Activated naive CD8-positive, alpha-beta T cell treated with anti-CD3 and anti-CD28 coated beads, Interleukin-2, amount 10 ng/mL, durations not matched to agents 7 days and 5 days (primary cell): ENCODE measurements at places on chromosomes 11 and 22. TPM values are rescaled to one million over a fixed set of nuclear protein-coding genes. Genes with fewer than 3 reads are reported as not detected.

GGT5 gene
- 0.11 TPM for total RNA-seq

DNA sequence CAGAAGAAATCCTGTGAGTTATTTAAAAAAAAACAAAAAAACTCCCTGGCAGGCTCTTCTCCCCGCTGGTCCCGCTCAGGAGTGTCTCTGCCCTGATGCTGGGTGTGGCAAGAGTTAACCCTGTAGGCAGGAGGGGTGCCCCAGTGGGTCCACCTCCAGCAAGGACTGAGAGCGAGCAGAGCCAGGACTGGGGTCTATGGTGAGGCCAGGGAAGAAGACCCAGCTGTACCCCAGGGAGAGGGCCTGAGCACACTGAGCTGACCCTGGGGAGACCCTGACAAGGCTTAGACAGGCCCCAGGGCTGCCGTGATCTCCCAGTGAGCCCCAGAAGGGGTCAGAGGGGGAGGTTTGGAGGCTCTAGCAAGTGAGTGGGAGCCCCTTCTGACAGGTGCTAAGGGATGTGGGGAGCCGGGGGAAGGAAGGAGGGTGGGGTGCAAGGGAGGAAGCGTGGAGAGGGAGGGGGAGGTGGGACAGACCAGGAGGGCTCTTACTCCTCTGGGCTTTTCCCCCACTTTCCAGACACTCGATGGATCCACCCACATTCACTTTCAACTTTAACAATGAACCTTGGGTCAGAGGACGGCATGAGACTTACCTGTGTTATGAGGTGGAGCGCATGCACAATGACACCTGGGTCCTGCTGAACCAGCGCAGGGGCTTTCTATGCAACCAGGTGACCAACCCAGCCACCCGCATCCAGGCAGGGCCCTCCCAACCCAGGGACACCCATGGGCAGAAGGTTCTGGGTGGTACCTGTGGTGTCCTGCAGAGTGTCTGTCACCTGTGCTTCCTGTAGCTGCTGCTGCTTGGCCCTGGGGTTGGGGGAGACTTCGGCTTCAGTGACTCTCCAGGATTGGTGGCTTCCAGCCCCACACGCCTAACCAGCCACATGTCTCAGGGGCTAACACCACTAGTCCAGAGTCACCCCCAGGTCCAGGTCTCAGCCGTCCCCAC lies 6.4 kb downstream of the APOBEC3G start:
- no peak for DNase-seq

CHST1 gene
- not detected for total RNA-seq

- no peak for DNase-seq
Observed at GRCh38 chr22:35376728-35377472, 4.0 kb upstream of the HMOX1 start.

- DNase-seq = no peak
Observed at GRCh38 chr11:134780486-134781147, 368.6 kb upstream of the B3GAT1 start.

DNA sequence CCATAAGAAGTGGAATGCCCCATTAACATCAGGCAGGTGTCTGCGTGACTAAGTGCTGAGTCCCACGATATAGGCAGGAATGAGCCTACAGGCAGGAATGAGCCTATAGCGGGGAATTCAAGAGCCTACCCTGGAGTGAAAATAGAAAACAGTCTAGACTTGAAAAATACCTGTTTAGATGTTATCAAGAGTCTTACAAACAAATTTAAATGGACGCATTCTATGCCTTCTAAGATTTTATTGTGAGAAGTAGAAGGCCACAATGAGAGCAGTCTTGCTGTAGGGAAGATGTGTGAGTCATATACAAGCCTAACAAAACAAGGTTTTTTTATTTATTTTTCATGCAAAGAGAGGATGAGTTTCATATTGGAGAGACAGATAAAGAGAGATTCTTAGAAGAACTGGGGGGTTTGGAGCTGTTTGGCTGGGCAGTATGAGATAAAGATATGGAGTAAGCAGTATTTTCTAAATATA lies 200.8 kb upstream of the ZC3H12C start:
- DNase-seq = no peak

DNA sequence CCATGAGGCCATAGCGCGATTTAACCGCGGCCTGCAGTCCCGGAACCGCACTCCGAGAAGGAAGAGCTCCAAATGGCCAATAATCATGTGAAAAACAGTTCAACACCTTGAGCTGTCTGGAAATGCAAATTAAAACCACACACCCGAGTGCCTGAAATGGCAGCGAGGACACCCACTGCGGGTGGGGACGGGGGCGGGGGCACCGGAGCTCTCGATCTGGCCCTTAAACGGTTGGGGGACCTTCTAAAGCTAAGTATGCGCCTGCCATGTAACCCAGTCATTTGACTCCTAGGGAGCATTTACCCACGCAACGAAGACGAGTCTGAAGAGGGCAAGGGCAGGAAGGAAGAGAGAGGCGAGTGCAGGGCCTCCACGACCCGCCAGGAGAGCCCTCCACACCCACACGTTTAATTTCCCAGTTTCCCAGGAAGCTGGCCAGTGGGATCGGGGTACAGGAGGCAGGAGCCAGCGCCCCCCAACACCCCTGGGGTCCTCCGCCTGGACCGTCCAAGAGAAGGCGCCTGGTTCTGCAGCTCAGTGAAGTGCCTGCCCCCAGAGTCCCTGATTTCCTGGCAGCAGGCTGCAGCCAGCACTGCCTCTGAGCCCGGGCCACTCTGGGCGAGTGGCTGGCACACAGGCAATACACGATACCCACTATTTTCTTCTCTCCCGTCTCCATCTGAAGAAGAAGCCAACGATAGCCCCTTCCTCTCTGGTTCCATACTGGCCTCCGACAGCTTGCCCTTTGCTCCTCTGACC lies 1.7 kb downstream of the TTLL8 start:
- no peak for DNase-seq

DNA sequence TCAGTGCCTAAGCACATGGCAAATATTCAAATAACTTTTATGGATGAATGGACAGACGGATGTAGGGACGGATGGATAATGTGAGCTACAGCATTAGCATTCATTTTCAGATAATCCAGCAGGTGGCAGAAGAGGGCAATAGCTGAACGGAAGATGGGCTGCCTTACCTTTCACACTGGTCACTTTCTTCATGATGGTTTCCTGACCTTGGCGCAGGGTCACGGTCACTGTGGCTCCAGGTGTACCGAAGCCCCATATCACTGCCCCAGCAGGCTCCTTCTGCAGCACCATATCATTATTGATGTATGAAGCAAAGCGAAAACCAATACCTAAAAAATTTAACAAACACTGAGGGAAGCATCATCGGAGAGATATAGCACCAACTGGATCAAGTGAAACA lies 4.3 kb downstream of the SIAE start:
- no peak for DNase-seq

DNA sequence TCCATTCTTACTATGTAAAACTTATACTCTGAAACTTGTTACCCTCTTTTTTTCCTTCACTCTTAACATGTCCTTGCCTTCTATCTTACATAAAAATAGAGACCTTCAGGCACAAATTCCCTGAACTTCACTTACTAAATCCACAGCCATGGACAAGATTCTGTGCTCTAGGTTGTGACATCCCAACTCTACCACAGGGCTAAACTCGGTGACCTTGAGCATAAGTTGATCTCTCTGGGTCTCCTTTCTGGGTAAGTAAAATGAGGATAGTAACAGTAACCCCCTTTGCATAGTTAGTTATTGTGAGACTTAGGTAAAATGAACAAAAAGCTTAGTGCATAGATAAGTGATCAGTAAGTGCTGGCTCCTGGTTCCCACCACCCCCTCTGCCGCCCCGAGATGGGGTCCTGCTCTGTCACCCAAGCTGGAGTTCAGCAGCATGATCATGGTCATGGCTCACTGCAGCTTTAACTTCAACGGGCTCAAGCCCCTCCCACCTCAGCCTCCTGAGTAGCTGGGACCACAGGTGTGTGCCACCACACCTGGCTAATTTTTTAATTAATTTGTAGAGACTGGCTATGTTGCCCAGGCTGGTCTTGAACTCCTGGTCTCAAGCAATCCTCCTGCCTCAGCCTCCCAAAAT lies 20.1 kb downstream of the C11orf58 start:
- no peak for DNase-seq

TUBA8 gene
- total RNA-seq = 3.7 TPM

CECR2 gene
- total RNA-seq = 0.06 TPM

DNA sequence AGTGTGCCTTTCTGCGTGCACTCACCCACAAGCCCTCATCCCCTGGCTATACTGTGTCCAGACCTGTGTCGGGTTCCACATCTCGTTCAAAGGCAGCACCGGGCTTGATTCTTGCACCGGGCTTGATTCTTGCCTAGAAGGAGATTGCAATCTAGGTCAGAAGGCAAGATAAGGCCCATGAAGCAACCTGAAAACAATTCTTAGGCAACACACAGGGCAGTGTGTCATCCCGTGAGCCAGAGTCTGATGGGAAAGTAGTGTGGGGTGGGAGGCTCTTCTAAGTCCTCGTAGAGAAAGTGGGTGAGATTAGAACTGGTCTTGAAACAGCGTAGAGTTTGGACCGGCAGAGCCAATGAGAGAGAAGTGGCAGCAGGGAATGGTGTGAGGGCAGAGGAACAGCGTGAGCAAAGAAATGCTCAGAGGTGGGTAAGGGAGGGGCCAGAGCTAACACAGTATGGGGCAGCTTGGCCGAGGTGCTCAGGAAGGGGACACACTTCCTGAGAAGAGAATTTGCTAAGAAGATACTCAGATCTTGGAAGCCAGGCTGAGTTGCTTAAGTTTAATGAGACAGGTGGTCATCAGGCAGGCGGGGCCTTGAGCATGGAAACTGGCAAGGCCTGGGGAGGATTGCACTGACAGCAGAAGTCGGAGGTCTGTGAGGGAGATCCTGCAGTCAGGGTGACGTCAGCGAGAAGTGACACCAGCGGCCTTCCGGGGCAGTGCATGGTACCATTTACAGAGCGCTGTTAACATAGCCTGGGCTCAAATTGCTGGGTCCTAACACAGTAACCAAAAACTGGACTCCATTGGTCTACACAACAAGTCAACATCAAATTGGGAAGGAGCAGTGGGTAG lies 40.7 kb upstream of the DKK3 start:
- DNase-seq = no peak

- DNase-seq = no peak
Observed at GRCh38 chr22:41690476-41690875, 1.8 kb upstream of the SNU13 start.

DNA sequence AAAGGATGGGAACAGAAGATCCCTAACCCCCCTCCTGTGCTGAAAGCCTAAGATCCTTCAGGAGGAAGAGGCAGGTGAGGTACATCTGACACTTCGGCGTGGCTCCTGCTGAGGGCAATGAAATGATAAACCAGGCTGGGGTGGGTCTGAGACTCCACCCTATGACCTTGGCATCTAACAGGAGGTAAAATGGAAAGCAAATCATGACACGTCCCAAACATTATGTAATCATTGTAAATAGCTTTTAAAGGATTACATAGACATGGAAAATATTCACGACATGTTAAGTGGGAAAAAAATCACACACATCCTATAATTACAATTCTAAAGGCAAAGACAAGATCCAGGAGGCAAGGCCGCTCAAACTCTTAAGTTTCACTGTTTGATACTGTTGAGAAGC lies 70.5 kb downstream of the LINC01488 start:
- no peak for DNase-seq

DNA sequence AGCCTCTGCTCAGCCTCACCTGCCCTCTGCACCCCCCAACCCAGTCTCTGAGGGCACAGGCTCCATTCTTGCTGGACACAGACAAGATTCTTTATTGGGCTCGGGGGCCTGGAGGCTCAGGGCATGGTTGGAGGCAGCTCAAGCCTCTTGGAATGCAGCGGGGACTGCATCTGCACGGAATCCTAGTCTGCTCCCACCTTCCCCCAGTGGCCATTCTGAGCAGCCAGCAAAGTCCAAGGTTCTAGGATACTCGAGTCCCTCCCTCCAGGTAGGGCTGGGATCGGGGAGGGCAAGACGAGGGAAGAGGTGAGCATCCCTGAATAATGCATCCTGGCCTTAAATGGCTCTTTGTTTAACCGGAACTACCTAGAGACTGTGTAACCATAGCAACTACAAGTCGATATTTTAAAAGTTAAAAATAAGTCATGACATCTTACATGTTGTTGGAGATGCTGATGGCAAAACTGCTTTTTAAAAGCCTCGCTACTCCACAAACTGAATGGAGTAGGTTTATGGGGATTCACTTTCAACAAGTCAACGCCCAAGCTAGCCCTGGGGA lies 10.7 kb upstream of the IGSF22 start:
- no peak for DNase-seq

SLC17A6 gene
- not detected for total RNA-seq

- no peak for DNase-seq
Observed at GRCh38 chr11:68527585-68527984, 67.0 kb downstream of the PPP6R3 start.

DNA sequence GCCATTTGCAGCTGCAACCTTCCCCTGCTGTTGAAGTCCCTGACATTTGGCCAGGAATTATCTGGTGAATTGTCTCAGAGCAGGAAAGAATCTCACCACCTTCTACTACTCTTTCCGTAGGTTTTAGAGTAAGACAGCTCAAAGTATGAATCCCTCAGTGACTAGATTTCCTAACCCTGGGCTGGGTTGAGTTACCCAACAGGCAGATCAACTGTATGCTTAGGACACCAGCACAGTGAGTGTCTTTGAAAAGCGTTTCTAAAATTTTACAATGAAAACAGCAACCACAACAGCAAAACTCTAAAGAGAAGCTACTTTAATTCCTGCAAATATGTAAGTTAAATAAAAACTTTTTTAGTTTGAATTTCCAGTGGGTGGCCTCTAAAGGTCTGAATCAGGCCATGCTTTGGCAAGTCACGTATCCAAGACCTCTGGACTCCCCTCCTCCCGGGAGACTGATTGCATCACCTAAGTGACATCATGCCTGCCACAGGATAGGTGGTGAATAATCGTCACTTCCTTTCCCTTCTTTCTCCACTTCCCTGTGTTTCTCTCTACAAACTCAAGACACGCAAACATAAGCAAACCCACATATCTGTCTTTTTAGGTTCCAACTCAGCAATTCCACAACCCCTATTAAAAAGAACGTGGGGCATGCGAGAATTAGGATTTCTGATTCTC lies 7.8 kb downstream of the OR8B12 start:
- DNase-seq = no peak

- no peak for DNase-seq
Observed at GRCh38 chr22:28674121-28674563, 5.5 kb downstream of the TTC28 start.

DNA sequence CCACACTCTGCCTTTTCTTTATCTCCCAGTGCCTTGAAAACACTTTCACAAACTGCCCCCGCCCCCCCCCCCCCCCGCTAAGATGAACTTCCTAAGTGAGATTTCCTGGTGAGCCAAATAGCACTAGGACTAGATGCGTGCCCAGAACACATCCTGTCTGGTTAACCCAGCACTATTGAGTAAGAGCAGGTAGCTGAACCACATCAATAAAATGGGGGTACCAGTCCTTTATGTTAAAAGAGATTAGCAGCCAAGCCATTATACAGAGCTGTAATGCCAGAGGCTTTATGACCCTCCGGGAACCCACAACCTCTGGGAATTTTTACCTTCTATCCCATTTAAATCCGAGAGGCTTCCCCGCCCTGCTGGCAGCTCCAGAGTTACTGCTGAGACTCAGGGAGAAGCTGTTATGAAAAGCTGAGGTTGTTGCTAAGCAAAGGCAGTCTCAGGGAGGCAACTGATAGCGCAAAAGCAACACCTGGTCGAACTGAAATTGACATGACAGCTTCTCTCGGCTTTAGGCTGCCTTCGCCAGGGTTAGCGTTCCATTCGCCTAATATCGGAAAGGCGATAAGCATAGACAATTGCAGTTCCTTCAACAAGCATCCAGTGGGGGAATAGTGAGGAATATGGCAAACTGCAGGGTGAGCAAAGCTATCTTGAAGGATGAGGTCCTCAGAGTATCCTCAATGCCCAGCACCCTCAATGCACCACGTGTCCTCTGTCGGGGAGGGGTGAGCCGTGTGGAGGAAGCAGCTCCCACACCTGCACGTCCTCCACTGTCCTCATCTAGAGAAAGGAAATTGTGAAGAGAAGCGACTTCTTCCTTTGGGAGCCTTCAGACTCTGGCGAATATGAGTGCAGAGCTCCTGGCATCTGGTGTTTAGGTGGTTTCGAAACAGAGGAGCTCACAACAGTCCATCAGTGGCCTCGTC lies 977.0 kb downstream of the NTM start:
- DNase-seq = no peak
